ENCODE measurements at places on chromosomes 1 and 21.

DNA sequence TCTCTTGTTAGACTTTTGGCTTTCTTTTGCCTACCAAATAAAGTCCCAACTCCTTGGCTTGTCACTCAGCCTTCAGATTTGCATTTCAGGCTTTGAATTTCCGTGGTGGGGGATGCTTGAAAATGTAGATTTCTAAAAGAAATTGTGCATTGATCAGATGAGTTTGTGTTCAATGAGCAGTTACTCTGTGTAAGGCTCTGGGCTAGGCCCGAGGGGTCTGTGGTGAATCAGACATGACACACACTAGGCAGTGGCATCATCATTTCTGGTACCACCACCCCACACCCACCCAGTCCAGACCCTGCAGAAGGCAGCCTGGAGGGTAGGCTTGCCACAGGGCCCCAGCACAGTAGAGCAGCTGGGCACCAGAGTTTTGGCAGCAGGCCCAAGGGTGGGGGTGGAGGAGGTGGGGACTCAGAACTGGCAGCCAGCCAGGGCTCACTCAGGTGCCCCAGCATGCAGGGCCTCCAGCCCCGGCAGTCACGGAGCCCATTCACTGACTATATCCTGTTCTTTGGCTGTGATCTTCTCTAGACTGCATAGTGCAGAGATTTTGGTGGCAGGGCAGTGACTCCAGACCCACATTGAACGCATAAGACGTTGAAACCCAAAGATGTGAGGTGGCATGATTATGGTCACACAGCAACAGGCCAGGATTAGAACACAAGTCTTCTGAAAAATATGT lies 97.2 kb upstream of the ARTN start:
- DNase-seq, result no peak

DNA sequence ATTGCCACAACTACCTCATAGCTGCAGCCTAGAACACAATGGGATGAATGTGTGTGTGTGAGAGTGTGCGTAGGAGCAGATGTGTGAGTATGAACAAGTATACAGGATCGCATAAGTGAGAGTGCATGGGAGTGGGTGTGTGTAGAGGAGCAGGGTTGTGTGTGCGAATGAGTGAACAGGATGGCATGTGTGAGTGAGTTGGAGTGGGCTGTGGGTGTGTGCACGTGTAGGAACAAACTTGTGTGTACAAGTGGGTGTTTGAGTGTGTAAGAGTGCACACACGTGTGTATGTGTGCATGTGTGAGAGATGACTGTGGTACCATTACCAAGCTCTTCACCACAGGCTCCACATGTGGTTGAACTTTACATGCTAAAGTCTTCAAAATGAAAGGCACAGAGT lies 175.4 kb upstream of the EDN2 start:
- DNase-seq, result no peak

DNA sequence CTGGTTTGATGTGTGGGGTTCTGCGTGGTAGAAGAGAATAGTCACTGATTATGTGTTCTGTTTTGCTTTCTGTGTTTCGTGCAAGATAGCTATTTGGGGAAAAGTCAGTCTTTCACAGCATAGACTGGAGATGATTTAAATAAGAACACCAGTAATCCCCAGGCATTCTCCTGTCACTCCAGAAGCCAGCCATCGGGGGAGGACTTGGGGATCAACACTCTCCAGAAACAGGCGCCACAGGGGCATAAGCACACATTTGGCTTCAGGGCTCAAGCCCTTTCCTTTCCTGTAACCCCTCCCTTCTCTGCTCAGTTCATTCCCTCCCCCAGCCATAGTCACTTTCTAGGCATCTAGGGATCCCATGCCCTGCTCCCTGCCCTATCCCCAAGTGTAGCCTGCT lies 97.3 kb upstream of the BEND5 start:
- DNase-seq, result no peak

GRCh38 chr1:56573311-56573710 lies 6.1 kb downstream of the PLPP3 start:
- no peak for DNase-seq

- DNase-seq, result no peak
Measured at GRCh38 chr1:4090556-4090955, 190.5 kb upstream of the C1orf174 start.

DNA sequence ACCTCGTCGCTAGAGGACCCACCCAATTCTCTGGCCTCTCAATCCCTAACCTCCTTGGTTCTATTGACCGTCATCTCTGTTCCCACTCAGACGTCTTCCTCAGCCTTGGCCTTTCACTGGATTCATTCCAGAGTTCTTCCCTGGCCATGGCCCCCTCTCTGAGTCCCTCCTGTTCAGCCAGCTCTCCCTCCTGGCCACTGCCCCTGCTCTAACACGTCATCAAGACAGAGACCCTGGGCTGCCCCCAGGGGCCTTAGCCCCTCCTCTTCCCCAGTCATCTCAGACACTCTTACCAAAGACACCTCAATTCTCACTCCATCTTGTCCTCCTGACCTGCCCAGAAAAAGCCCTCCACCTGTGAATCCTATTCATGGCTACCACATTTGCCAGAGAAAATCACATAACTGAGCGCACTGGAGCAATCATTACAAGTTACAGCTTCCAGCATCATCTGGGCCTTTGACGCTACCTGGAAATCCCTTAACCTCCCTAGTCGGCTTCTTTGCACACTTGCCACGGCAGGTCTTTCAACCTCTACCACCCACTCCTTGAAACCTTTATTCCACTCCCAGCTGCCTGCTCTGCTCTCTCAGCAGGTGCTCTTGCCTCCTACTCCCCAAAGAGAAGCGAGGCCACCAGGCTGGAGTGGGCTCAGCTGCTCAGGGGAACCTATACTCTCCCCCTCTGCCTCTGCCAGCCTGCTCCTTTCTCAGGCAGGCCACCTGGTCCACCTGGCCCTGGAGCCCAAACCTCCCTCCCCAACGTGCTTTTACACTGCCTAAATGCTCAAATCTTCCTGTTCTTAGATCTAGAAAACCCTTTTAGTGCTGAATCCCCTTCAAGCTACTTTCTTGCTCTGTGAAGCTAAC lies 14.0 kb downstream of the DCST2 start:
- DNase-seq, result no peak

GRCh38 chr1:67832737-67833601 lies at the start of gene GNG12:
GNG12 (minus strand) TSS chr1:67833467; CDS start chr1:67707686, 125,781 bp downstream.
- DNase-seq, result no peak

GRCh38 chr1:32918179-32918578 lies 17.0 kb upstream of the TMEM54 start:
- DNase-seq, result no peak

GRCh38 chr1:86423873-86424272 lies at the start of gene CLCA2:
CLCA2 (plus strand) TSS chr1:86424171; CDS start chr1:86424248, 77 bp downstream.
- DNase-seq, result no peak

DNA sequence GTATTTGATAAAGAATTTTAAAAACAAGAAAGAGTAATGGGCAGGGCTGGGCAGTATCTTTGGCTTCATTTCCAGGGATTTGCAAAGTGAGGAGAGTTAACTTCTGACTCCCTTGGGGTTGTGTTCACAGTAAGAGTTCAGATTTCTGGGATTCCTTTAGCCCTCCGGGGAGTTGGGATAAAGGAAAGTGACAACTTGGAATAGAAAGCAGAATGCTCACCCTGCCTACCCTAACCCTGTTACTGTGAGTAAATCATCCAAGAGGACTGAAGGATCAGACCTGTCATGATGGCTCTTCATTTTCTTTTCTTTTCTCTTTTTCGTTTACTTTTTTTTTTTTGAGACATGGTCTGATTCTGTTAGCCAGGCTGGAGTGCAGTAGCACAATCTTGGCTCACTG lies 76.1 kb downstream of the CACHD1 start:
- DNase-seq, result no peak

GRCh38 chr1:206709772-206710459 lies 25.2 kb downstream of the MAPKAPK2 start:
- DNase-seq, result no peak

DNA sequence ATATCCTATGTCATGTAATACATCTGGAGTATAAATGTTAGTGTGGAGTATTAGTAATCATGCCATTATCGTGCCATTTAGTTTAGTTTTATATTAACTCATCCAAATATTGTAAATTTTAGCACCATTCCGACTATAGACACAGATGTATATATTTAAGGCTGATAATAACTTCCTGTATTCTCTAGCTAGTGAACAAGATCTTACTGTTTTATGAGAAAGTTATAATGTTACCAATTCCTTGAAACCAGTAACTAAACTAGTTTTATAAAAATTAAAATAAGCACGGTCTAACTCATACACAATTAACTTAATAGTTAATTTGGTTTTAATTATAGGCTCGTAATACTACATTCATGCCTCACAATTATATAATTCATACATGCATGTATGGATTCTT lies 808.6 kb downstream of the USP25 start:
- no peak for DNase-seq

GRCh38 chr1:58833166-58833565 lies 49.3 kb upstream of the JUN start:
- DNase-seq, result no peak

- no peak for DNase-seq
Measured at GRCh38 chr21:37059181-37059580, 13.7 kb downstream of the PIGP start.

GRCh38 chr1:158809256-158809655 lies 21.9 kb upstream of the MNDA start:
- DNase-seq, result no peak

GRCh38 chr1:67683766-67684525 lies 1.1 kb upstream of the GADD45A start:
- no peak for DNase-seq

DNA sequence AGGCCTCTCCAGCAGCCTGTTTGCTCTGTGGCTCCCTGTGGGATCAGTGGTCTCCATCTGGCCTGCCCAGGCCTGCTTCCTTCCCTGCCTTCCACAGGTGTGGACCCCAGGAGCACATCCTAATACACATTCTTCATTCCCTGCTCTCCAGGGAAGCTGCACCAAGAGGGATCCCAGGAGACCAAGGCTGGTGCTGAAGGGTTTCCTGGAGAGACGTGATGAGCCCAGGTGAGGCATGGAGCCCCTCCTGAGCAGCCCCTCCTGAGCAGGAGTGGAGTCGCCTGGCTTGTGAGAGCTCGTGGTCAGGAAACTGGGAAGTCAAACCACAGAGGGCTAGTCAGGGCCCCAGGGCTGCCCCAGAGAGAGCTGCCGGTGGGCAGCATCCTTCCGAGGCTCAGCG lies 561.4 kb downstream of the MATN1 start:
- no peak for DNase-seq

GRCh38 chr1:157073944-157074685 lies 25.5 kb downstream of the ETV3L start:
- no peak for DNase-seq

GRCh38 chr1:240486611-240487010 lies 125.3 kb downstream of the GREM2 start:
- no peak for DNase-seq

DNA sequence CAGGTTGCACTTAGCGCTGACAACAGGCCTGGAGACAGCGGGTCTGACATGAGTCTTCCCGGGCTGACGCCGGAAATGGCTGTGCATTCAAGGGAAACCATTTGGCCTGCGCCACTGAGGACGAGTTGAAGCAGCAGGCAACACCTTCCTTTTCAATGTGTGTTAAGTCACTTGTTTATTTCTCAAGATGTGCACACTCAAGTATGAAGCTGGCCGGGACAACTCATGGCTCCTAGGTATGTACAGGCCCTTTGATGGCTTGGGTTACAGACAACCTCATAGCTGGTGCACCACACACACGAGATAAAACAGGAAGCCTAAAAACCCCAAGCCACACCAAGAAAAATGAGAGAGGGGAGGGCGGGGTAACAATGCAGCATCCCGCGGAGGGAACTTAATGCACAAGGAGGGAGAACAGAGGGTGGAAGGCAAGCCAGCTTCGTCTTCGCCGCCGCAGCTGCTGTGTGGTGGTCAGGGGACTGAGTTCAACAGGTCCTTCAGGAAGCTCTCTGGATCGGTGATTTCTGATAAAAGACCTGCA lies 118.0 kb upstream of the IFFO2 start:
- no peak for DNase-seq

- no peak for DNase-seq
Measured at GRCh38 chr21:14926186-14926585, 138.6 kb downstream of the NRIP1 start.

GRCh38 chr1:167678422-167678821 lies 43.4 kb upstream of the MPZL1 start:
- DNase-seq, result no peak

DNA sequence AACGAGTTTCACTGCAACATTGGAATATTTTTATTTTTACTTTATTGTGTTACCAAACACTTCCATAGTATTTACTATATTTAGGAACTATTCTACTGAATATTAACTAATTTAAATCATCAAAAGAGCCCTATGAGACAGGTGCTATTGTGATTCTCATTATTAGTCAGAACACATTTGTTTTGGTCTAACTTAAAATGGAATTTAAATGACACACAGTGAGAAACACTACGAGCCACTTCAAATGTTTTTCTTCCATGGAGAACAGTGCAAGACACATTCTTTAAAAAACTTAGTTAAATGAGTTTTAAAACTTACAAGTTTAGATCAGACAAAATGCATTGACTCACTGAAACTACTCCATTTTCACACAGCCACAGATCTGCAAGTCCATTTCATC lies 6.6 kb upstream of the TRAF3IP3 start:
- DNase-seq, result no peak

DNA sequence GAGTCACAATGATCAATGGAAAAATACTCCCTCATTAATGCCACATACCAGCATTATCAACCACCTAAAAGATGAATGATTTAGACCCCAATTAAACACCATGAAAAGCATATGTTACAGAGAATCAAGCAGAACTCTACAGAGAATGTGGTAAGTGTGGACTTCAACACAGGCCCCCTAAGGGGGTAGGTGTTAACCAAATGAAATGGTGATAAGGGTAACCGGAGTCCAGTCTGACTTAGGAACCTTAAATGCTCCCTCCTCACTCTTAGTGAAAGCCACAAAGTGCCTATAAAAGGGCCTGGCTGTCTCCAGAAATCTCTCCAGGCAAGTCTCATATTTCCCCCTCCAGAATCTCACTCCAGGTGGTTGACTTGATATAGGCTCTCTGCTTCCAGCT lies 149.2 kb upstream of the FOXD3 start:
- no peak for DNase-seq

DNA sequence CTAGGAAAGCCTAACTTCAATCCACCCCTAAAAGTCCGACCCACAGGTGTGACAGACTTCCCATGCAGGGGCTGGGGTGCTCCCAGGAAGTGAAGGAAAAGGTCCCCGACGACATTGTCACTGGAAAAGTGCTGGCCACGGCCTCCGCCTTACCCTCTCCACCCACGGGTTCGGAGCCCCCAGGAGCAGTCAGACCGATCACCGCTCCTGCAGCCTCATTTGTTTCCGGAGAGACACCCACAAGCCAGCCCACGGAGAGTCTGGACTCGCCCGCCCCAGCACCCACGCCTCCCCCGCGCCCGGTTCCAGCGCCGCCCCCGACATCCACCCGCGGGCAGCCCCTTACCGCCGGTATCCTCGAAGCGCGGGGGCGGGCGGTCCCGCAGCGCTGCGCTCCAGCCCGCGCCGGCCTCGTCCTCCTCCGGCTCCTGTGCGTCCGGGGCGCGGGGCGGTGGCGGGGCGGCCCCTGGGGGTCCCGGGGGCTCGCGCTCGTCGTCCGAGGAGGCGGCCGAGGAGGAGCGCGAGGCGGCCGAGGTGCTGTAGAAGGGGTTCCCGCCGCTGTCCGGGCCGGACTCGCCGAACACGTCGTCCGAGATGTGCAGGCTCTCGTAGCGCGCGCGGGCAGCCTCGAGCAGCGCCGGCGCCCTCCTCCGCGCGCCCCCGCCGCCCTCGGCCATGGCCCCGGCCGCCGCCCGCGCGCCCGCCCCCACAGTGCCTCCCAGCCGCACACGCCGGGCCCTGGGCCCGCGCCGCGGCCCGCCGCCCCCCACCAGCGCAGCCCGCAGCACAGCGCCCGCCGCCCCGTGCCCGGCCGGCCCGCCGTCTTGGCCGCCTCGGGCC lies 660 bp downstream of the PGBD5 start:
- DNase-seq, result no peak

All from BJ (cell line).